ENCODE measurements at places on chromosomes 7 and 10.

- DNase-seq, result no peak
Measured at GRCh38 chr7:23410446-23411183, 59.7 kb downstream of the IGF2BP3 start.

DNA sequence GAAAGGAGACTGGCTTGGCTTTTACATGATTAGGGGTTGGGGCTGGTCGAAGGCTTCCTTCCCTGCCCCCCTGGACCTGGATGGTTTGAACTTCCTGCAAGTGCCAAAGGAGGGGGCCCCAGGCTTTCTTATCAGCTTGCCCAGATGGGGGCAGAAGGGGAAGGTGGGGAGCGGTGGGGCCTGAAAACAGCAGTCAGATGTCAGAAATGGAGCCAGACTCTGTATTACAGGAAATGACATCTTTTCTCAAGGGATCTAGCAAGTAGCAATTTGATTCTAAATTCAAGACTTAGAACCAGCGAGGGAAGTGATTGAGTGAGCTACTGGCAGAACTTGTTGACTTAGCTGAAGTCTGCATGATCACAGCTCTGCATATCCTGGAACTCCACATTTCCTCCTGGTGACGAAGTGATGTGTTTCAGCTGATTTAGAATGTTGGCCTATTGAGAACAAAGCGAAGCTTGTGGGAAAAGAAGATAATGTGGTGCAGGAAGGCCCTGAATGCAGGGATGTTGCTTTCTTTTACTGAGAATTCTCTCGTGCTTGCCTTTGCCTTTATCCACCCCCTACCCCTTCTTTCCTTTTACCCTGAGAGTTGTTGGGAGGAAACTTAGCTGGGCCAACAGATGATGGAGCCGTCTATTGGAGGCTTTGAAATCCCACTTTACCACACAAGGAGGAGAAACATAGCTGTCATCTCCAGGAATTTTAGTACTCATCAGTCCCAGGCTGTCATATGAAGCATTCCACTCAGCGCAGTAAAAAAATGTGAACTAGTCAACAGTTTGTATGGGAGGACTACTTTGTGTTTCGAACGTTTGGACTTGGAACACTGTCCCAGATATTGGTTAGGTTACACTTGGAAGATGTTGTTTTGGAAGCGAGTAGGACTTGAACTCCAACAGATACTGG is 43.2 kb downstream of the CCNY start:
- DNase-seq, result peak; percentile 65

DNA sequence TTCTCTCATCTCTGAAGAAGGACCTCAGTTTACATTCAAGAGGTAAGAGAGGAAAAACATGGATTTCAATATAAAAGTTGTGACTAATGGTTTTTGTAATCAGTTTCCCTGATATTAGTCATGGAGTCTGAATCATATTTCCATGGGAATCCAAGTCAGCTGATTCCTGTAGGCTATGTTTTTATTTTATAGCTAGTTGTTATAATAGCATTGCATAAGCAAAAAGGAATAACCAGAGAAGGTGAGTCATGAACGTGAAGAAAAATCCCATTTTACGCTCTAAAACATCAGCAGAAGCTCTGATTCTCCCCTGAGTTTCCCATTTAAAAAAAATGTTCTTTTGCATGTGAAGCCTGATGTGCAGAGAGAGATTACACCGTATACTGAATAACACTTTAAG is 299.3 kb downstream of the SFMBT2 start:
- no peak for DNase-seq

- no peak for DNase-seq
Measured at GRCh38 chr10:95440756-95441546, 120.2 kb downstream of the SORBS1 start.

GRCh38 chr10:13834581-13835286 is 248.0 kb downstream of the PRPF18 start:
- DNase-seq, result no peak

DNA sequence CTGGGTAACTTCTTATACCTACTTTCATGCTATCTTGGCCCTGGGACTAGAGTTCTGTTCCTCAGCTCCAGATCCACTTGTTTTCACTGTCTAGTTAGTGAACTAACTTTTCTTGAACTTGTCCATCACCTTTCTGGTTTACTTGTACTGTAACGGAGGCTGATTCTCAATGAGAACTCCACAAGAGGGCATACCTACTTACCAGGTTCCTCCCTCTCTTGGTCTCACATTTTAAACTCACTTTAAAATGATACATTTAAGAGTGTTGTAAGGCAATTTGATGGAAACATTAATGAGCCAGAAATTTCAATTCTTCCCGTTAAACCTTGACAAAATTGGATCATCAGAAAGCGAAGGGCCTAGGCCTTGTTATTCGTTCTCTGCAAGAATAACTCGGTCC is 111.6 kb downstream of the MAGI2 start:
- DNase-seq, result no peak

DNA sequence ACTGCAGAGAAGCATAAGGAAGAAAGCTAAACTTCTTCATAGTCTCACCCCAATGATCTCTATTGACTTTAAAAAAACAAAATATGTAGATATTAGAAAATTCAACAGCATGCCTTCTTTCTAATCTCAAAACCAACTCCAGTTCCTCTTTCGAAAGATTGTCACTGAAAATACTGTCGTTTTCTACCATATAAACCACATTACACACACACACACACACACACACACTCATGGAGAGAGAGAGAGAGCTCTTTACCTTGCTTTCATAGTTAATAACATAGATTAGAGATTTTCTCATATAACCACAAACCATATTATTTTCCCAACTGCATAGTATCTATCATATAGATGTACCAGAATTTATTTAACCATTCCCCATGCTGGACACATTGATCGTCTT is 296.2 kb upstream of the MGMT start:
- DNase-seq, result no peak

GRCh38 chr7:45181991-45182855 is 24.6 kb downstream of the RAMP3 start:
- DNase-seq, result no peak
